ENCODE measurements at places on chromosomes 13 and 19. TPM values are rescaled to one million over a fixed set of nuclear protein-coding genes. Genes with fewer than 3 reads are reported as not detected.
A peak's percentile ranks its signal among the peaks of the same experiment; 100 is the strongest.

Gene ZNF699
- total RNA-seq, result 7.3 TPM

- H3K27ac ChIP-seq, result no peak overlapping the region
- H3K27me3 ChIP-seq, result peaks cover 3% of the 10 kb centered on the region
- H3K4me1 ChIP-seq, result peaks cover 36% of the 10 kb centered on the region
- H3K36me3 ChIP-seq, result no peaks in the 10 kb centered on the region
These were observed 287.1 kb downstream of the TBC1D4 start for GRCh38 chr13:75194717-75195462.

GRCh38 chr13:74114641-74115040, 19.6 kb downstream of the KLF12 start:
- H3K27me3 ChIP-seq, result no peaks in the 10 kb centered on the region
- DNase-seq, result no peak
- peaks cover 38% of the 10 kb centered on the region for H3K36me3 ChIP-seq
- H3K4me1 ChIP-seq, result peaks cover 17% of the 10 kb centered on the region
- H3K27ac ChIP-seq, result no peak overlapping the region

Gene ELSPBP1
- not detected for total RNA-seq

Gene PRKACA
- total RNA-seq, result 55.3 TPM

DNA sequence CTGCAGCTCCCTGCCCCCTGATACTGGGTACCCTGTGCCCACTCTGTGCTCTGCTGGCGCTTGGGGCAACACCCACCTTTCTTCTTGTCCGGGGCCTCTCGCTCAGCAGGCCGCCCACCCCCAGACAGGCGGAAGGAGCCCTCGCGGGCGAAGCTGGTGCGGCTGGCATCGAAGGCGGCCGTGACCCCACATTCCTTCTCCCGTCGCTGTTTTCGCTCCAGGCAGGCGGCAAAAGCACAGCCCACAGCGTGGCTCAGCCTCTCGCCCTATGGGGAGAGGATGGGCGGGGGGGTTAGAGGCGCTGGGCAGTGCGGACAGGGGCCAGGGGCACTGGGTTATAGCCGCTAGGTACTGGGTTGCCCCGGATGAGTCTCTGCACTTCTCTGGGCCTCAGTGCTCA, 13.3 kb downstream of the NUMBL start:
- H3K4me1 ChIP-seq, result no peaks in the 10 kb centered on the region
- no peak for DNase-seq
- H3K4me3 ChIP-seq, result no peak overlapping the region
- peaks cover 13% of the 10 kb centered on the region for H3K36me3 ChIP-seq
- H3K27me3 ChIP-seq, result no peaks in the 10 kb centered on the region

DNA sequence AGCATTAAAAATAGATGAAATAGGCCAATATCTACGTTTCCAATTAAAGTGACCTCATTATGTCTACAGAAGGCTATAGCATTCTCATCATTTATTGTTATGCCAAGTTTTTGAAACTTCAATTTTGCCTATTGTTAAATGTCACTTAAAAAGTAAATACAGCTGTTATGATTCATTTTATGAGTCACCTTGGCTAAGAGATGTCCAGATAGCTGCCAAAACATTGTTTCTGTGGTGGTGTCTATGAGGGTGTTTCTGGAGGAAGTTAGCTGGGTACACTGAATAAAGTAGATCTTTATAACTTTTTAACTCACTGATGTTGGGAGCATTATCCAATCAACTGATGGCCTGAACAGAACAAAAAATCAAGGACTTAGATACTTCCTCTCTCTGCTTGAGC, 1209.7 kb upstream of the PCDH9 start:
- no peaks in the 10 kb centered on the region for H3K27me3 ChIP-seq
- no peak overlapping the region for H3K4me3 ChIP-seq
- no peaks in the 10 kb centered on the region for H3K4me1 ChIP-seq
- H3K36me3 ChIP-seq, result no peaks in the 10 kb centered on the region
- no peak for DNase-seq
- no peak overlapping the region for H3K27ac ChIP-seq

DNA sequence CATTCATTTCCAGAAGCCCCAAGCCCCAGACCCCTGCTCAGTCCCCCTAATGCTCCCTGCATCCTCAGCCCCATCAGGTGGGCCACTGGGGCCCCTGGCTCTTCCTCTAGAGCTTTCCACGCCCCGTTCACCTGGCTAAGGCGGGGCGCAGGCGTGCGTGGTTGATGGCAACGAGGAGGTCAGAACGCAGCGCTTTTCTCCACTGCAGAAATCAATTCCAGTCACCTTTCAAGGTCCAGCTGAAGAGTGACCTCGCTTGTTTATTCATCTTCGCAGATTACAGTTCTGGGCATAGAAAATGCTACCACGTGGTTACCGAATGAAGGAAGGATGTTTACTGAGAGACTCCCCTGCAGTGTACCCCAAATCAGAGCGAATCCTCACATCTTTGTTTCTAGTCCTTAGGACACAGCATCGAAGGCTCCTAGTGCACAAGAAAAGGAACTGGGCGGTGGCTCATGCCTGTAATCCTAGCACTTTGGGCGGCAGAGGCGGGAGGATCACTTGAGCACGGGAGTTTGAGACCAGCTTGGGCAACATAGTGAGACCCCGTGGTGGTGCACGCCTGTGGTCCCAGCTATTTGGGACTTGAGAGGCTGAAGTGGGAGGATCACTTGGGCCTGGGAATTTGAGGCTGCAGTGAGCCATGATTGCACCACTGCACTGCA, 828 bp upstream of the PBX4 start:
- H3K27ac ChIP-seq, result peak overlapping the region; percentile 79
- no peak for DNase-seq
- H3K4me3 ChIP-seq, result peak overlapping the region; percentile 91
- no peaks in the 10 kb centered on the region for H3K27me3 ChIP-seq

Gene ENOX1
- 7.5 TPM for total RNA-seq

Gene PGLYRP1
- total RNA-seq, result not detected

GRCh38 chr13:40243982-40244381, 422.5 kb downstream of the FOXO1 start:
- no peak overlapping the region for H3K4me3 ChIP-seq
- H3K27ac ChIP-seq, result no peak overlapping the region

GRCh38 chr19:29315556-29316190, 102.7 kb upstream of the UQCRFS1 start:
- H3K4me3 ChIP-seq, result no peak overlapping the region
- peaks cover 71% of the 10 kb centered on the region for H3K27me3 ChIP-seq
